Lung (tissue), 17 donors: ENCODE measurements at places on chromosomes 2 and 18. TPM values are rescaled to one million over a fixed set of nuclear protein-coding genes. Genes with fewer than 3 reads are reported as not detected.

DNA sequence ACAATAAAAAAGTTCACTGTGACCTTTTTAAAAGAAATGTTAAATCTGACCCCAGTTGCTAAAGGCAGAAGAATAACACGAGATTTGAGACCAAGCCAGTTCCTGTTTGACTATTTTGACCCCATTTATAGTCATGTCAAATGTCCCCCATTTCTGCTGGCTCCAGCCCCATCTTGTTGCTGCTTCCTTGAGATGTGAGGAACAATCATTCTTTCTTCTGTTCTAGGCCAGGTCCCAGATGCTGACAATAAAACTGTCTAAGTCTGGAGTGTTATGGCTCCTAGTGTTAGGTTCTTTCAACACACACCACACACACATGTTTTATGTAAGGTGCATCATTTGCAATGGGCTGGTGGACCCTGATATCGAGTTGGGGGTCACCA lies 92.0 kb upstream of the CYP1B1 start:
- no peaks in the 10 kb centered on the region for H3K36me3 ChIP-seq
- H3K27ac ChIP-seq, result no peak overlapping the region
- H3K4me3 ChIP-seq, result no peak overlapping the region

- peaks cover 36% of the 10 kb centered on the region for H3K4me1 ChIP-seq
- no peak overlapping the region for H3K4me3 ChIP-seq
- no peaks in the 10 kb centered on the region for H3K27me3 ChIP-seq
- no peak for DNase-seq
- H3K27ac ChIP-seq, result peak overlapping the region; percentile 71
- H3K36me3 ChIP-seq, result no peaks in the 10 kb centered on the region
These were observed 13.6 kb downstream of the CRIM1 start for GRCh38 chr2:36369163-36369562.

DNA sequence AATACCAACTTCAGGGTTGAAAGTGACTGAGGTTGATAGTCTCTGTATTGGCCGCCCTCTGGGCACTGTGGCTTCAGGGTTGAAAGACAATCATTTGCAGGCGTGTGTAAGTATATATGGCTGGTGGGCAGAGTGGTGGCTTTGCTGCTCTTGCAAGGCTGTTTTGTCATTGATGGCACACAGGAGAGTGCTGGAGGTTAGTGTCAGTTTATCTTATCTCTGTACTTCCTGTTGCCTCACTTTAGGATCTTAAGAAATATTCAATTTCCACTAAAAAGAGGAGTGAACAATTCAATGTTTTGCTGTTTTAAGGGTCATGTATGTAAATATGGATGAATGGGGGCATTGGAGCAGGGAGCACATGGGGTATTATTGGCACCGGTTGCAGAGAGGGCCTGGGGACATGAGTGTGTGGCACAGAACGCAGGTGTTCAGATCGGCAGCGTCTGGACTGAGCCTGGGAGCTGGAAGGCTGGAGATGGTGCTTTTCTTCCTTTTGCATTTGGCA lies 51.5 kb downstream of the NCK2 start:
- DNase-seq, result no peak
- H3K4me3 ChIP-seq, result no peak overlapping the region
- H3K27ac ChIP-seq, result peak overlapping the region; percentile 54
- peaks cover 25% of the 10 kb centered on the region for H3K4me1 ChIP-seq
- H3K27me3 ChIP-seq, result no peaks in the 10 kb centered on the region

GRCh38 chr2:64876137-64876647 lies 113.0 kb upstream of the SLC1A4 start:
- no peak overlapping the region for H3K4me3 ChIP-seq
- H3K27ac ChIP-seq, result no peak overlapping the region
- DNase-seq, result no peak
- H3K36me3 ChIP-seq, result no peaks in the 10 kb centered on the region
- no peaks in the 10 kb centered on the region for H3K27me3 ChIP-seq

DNA sequence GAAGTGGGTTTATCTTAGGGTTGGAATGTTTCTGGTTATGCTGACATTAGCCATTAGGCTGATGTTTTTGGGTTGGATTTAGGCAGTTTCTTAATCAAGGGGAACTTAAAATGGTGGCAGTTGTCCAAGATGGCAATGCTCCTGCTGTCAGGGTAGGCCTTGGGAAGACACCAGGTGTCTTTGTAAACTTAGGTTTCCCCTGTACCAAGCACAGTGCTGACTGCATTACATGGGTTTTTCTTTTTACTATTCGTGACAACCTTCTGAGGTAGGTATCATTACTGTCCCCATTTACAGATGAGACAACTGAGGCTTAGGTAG lies 528 bp upstream of the ATG16L1 start:
- H3K36me3 ChIP-seq, result peaks cover 2% of the 10 kb centered on the region
- H3K4me1 ChIP-seq, result peaks cover 4% of the 10 kb centered on the region
- H3K27ac ChIP-seq, result peak overlapping the region; percentile 61

DNA sequence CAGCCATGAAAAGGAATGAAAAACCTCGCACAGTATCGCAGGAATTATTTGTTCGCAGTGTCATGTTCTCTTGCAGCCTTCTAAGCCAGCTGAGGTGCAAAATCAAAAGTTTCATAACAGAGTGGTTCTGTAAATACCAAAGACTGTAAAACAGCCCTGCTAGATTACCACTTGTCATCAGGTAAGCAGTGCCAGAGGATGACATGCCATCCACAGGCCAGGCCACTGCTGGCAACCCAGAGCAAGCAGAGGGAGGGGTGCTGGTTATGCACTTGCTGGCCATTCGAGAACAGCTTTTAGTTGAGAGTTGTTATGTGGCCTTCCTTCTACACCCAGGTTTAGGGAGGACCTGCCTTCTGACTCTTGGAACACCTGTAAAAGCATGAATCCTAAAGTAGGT lies 114.3 kb upstream of the MGAT5 start:
- no peak overlapping the region for H3K4me3 ChIP-seq
- H3K4me1 ChIP-seq, result no peaks in the 10 kb centered on the region
- no peaks in the 10 kb centered on the region for H3K27me3 ChIP-seq
- DNase-seq, result no peak

DNA sequence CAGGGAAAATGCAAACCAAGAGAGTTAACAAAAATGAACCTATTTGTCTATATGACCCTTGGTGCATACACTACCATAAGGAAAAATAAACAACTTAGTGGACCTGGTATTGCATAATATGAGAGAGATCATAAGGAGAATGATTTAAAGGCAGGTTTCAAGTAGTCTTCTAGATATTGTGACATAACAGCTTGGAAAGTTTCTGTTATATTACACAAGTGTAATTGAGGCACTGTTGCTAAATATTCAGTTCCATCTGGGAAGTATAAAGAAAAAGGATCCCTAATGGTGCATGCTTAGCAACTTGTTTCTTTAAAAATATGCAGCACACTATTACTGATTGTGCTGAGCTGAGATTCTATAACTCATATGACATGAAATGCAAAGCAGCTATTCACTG lies 252.2 kb upstream of the SPHKAP start:
- H3K27me3 ChIP-seq, result no peaks in the 10 kb centered on the region
- no peaks in the 10 kb centered on the region for H3K36me3 ChIP-seq
- H3K27ac ChIP-seq, result no peak overlapping the region
- H3K4me1 ChIP-seq, result no peaks in the 10 kb centered on the region
- H3K4me3 ChIP-seq, result no peak overlapping the region
- DNase-seq, result no peak

DNA sequence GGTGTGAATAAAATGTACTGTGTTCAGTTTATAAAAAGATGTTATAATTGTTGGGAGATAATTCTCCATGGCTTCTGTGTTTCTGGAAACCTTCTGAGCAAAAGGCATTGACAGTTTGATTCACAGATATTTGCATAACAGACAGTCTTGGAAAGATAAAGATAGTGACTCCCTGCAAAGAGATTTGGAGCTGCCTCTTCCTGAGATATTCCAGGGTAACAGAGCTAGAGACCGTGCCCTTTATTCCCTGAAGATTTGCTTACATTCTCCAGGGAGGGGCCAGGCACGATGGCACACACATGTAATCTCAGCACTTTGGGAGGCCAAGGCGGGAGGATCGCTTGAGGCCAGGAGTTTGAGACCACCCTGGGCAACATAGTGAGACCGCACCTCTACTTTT lies 12.2 kb upstream of the ANXA4 start:
- no peak overlapping the region for H3K4me3 ChIP-seq
- H3K36me3 ChIP-seq, result no peaks in the 10 kb centered on the region
- no peak for DNase-seq
- H3K27ac ChIP-seq, result no peak overlapping the region

DNA sequence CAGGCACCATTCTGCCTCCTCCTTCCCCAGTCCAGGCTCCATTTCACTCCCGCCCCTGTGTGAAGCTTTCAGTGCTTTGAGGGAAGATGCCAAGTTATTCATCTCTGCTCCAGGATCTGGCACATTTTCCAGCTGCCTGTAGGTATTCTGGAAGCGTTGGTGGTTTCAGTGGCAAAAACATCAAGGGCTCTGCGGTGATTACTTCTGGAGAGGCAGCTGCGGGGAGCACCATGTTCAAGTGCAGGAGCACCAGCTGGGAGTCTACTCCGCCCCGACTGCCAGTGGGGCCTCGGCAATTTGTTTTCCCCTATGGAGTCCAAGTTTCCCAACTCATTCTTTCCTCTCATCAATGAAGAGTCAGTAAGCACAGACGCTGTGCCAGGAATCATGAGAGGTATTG lies 211.7 kb downstream of the CLIP4 start:
- H3K36me3 ChIP-seq, result no peaks in the 10 kb centered on the region
- no peak overlapping the region for H3K4me3 ChIP-seq
- H3K27me3 ChIP-seq, result no peaks in the 10 kb centered on the region

DNA sequence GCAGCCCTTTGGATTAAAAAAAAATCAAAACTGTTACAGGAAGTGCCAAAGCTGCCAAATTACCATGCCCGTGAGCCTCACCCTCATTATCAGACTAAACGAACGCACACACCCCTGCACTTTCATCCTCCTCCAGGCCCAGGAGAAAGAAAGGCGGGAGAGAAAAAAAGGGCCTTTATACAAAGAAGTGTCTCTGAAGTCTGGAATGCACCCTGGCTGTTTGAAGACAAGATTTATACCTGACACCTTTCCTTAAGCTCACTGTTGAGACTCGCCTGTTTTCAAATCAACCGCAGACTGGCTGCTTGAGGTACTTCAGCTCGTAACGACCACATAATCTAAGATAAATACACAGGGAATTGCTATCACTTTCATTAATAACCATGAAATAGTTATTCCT lies 31.0 kb downstream of the EDAR start:
- H3K27me3 ChIP-seq, result no peaks in the 10 kb centered on the region
- H3K4me3 ChIP-seq, result no peak overlapping the region
- no peaks in the 10 kb centered on the region for H3K36me3 ChIP-seq
- peaks cover 15% of the 10 kb centered on the region for H3K4me1 ChIP-seq

GRCh38 chr2:240629968-240630770 lies 4.9 kb downstream of the GPR35 start:
- DNase-seq, result no peak
- no peak overlapping the region for H3K27ac ChIP-seq
- no peaks in the 10 kb centered on the region for H3K27me3 ChIP-seq
- no peak overlapping the region for H3K4me3 ChIP-seq
- H3K36me3 ChIP-seq, result no peaks in the 10 kb centered on the region

DNA sequence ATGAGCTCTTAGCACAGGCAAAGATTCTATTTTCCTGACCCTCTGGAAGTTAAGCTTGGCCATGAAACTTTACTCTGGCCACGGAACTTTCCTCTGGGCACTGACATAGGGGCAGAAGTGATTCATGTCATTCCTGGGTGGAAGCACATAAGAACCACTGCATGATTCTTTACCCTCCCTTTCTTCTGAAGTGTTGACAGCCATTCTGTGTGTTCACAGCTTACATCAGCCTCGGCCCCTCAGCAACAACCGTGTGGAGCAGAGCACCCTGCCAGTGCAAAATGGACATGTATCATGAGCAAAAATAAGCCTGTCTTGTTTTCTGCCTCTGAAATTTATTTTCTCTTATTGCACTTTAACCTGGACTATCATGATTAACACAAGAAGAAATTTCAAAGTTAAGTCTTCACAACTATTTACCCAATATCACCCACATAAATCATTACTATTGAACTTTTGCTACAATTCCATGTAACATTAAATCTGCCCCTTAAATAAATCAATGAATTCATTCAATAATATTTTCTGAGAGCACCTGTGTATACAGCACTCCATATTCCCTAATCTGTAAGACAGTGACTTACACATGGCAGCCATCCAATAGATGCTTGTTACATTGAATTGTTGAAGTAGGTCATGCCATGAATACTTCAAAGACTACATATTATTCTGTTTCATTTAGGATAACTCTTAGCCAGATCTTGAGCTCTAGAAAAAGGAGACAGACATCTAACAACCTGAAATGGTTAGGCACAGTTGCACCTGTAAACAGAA lies 531.9 kb downstream of the IRS1 start:
- no peak for DNase-seq
- H3K4me3 ChIP-seq, result no peak overlapping the region
- H3K27ac ChIP-seq, result no peak overlapping the region
- H3K36me3 ChIP-seq, result no peaks in the 10 kb centered on the region
- no peaks in the 10 kb centered on the region for H3K4me1 ChIP-seq

- no peak overlapping the region for H3K27ac ChIP-seq
- H3K4me1 ChIP-seq, result peaks cover 2% of the 10 kb centered on the region
- H3K36me3 ChIP-seq, result no peaks in the 10 kb centered on the region
- DNase-seq, result no peak
These were observed 615.6 kb upstream of the CDH2 start for GRCh38 chr18:28792404-28793086.

DNA sequence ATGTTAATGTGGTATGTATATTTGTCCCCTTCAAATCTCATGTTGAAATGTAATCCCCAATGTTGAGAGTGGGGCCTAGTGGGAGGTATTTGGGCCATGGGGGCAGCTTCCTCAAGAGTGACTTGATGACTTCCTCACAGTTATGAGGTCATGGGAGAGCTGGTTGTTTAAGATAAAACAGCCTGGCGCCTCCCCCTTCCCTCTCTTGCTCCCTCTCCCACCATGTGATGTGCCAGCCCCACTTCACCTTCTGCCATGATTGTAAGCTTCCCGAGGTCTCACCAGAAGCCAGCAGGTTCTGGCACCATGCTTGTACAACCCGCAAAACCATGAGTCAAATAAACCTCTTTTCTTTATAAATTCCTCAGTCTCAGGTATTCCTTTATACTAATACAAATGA lies 258.3 kb upstream of the POU3F3 start:
- no peaks in the 10 kb centered on the region for H3K27me3 ChIP-seq
- peaks cover 1% of the 10 kb centered on the region for H3K4me1 ChIP-seq
- no peak overlapping the region for H3K4me3 ChIP-seq
- no peaks in the 10 kb centered on the region for H3K36me3 ChIP-seq
- DNase-seq, result no peak

GRCh38 chr2:120988051-120988699 lies 252.5 kb downstream of the GLI2 start:
- no peaks in the 10 kb centered on the region for H3K36me3 ChIP-seq
- no peaks in the 10 kb centered on the region for H3K4me1 ChIP-seq
- H3K4me3 ChIP-seq, result no peak overlapping the region
- peak; percentile 2 for DNase-seq

GRCh38 chr18:21451851-21452250 lies 148.7 kb downstream of the ESCO1 start:
- H3K36me3 ChIP-seq, result no peaks in the 10 kb centered on the region
- no peak overlapping the region for H3K27ac ChIP-seq
- H3K27me3 ChIP-seq, result no peaks in the 10 kb centered on the region

Gene DOK6
- total RNA-seq, result 4.2 TPM

Gene POTEI
- 4.0 TPM for total RNA-seq

Gene ANKRD30B
- total RNA-seq, result not detected

Gene LOXL3
- total RNA-seq, result 5.9 TPM

Gene UGT1A9
- not detected for total RNA-seq

Gene GPR155
- total RNA-seq, result 5.7 TPM

Gene UGT1A8
- total RNA-seq, result 0.26 TPM

Gene FAM124B
- 21.4 TPM for total RNA-seq

Gene CGREF1
- 0.57 TPM for total RNA-seq

Gene SLC35G4
- not detected for total RNA-seq
